Brain pericyte (primary cell): ENCODE measurements at places on chromosomes 2 and 18.
A peak's percentile ranks its signal among the peaks of the same experiment; 100 is the strongest.

- no peak for DNase-seq
Measured at GRCh38 chr2:36570416-36570815, 27.6 kb downstream of the FEZ2 start.

GRCh38 chr2:189927823-189928222 is 134.7 kb downstream of the MSTN start:
- no peak for DNase-seq

- no peak for DNase-seq
Measured at GRCh38 chr2:136116151-136116812, 1.7 kb downstream of the CXCR4 start.

- peak; percentile 71 for DNase-seq
Measured at GRCh38 chr2:128309280-128310093, 9.2 kb downstream of the HS6ST1 start.

- DNase-seq = no peak
Measured at GRCh38 chr2:45833968-45834344, 182.5 kb downstream of the PRKCE start.

- DNase-seq = no peak
Measured at GRCh38 chr2:38499548-38500282, 103.0 kb downstream of the HNRNPLL start.

GRCh38 chr18:35511833-35512232 is 14.1 kb upstream of the INO80C start:
- DNase-seq = no peak

DNA sequence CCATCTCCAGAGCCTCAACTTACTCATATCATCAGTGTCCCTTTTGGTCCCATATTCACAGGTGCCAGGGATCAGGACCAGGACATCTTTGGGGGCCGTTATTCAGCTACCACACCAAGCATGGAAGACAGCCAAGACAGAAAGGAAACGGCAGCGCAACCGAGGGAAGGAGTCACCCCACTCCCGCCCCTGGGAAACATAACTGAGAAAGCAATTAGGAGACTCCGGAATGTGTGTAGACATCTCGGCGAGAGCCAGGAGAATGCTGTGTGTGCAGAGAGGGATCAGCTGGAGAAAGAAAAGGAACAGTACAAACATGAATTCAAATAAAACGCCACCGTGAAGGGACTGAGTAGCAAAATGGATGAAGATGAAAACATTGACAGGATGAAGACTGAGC is 13.4 kb upstream of the BOK start:
- no peak for DNase-seq

DNA sequence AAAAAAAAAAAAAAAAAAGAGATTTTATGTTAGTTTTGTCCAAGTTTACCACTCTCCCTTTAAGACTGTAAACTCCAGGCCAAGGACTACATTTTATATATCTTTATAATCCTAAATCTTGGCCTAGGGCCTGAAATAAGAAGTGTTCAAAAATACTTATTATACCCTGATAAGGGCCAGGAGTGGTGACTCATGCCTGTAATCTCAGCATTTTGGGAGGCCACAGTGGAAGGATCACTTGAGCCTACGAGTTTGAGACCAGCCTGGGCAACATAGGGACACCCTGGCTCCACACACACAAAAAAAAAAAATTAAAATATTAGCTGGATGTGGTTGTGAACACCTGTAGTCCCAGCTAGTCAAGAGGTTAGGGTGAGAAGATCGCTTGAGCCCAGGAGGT is 12.7 kb downstream of the TRIP12 start:
- DNase-seq = no peak

GRCh38 chr2:225011585-225011984 is 30.7 kb downstream of the DOCK10 start:
- DNase-seq = no peak

DNA sequence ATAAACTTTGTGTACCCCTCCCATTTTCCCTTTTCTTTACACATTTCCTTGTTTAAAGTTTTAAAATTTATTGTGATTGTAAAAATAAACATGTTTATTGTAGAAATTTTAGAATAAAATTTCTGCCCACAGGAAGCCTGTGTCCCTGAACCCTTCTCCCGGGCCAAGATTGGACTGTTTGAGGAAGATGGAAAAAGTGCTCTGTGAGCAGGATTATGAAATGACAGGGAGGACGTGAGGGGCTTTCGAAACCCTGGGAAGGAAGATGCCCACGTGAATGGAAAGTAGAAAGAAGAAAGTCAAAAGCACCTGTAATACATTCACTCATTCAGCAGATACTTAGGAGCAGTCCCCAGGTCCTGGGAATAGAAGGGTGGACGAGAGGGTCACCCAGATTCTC is 25.4 kb upstream of the ATOH8 start:
- DNase-seq = no peak

- no peak for DNase-seq
Measured at GRCh38 chr2:110869472-110870446, 137.4 kb downstream of the ACOXL start.

GRCh38 chr2:231228223-231228622 is 29.8 kb downstream of the ARMC9 start:
- no peak for DNase-seq

DNA sequence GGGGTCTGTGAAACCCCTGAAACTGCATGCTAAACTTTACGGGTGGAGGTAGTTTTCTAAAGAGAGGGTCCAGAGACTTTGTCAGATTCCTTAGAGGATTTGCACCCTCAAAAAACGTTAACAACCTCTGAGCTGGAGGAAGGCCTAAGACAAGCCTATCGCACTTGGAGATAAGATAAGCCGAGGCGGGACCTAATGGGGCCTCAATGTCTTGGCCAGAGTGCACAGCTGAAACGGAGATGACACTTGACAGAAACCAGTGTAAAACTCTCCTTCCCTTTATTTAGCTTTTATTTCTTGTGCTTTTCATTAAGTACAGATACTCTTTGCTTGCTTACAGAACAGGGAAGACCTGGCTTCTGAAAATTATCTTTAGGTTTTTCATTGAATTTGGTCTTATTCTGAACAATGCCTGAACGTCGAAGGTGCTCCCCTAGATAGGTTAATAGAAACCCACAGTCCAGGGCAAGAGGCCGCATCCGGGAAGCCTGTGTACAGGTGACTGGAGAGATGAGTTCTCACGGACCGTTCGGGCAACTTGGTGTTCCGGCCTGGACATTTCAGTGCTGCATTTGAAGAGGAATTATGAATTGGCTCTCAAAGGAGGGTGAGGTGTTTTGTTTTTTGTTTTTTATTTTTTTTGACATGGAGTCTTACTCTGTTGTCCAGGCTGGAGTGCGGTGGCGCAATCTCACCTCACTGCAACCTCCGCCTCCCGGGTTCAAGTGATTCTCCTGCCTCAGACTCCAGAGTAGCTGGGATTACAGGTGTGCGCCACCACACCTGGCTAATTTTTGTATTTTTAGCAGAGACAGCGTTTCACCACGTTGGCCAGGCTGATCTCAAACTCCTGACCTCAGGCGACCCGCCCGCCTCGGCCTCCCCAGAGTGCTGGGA is 49.7 kb downstream of the SH3BP4 start:
- DNase-seq = no peak

- DNase-seq = no peak
Measured at GRCh38 chr2:10030311-10030736, 13.0 kb upstream of the KLF11 start.

GRCh38 chr2:202178346-202178958 is 59.9 kb downstream of the SUMO1 start:
- no peak for DNase-seq

DNA sequence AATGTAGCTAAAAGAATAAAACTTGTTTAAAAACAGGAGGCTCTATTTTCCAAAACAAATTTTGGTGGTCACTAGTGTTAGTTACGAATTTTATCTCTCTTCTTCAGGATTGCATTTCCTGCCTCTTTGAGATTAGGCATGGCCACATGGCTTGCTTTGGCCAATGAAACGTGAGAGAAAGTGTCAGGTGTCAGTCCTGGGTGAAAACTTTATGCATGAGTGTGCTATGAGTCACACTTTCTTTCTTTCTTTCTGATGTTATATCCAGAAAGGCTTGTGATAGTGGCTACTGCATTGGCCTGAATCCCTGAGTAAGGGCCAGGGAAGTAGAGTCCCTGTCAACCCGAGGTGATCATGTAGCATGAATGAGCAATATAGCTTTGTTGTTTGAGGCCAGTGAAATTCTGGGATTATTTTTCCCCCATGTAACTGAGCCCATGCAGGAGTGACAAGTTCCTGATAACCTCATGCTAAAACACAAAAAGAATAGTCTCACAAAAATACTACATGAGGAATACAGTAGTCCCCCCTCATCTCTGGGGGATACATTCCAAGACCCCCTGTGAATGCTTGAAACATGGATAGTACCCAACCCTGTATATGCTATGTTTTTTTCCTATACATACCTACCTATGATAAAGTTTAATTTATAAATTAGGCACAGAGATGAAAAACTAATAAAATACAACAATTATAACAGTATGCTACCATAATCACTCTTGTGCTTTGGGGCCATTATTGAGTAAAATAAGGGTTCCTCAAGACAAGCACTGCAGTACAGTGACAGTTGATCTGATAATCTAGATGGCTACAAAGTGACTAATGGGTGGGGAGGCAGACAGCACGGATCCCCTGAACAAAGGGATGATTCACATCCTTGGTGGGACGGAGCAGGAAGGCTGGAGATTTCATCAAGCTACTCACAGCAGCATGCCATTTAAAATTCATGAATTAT is 109.5 kb downstream of the CDC42EP3 start:
- DNase-seq = no peak

DNA sequence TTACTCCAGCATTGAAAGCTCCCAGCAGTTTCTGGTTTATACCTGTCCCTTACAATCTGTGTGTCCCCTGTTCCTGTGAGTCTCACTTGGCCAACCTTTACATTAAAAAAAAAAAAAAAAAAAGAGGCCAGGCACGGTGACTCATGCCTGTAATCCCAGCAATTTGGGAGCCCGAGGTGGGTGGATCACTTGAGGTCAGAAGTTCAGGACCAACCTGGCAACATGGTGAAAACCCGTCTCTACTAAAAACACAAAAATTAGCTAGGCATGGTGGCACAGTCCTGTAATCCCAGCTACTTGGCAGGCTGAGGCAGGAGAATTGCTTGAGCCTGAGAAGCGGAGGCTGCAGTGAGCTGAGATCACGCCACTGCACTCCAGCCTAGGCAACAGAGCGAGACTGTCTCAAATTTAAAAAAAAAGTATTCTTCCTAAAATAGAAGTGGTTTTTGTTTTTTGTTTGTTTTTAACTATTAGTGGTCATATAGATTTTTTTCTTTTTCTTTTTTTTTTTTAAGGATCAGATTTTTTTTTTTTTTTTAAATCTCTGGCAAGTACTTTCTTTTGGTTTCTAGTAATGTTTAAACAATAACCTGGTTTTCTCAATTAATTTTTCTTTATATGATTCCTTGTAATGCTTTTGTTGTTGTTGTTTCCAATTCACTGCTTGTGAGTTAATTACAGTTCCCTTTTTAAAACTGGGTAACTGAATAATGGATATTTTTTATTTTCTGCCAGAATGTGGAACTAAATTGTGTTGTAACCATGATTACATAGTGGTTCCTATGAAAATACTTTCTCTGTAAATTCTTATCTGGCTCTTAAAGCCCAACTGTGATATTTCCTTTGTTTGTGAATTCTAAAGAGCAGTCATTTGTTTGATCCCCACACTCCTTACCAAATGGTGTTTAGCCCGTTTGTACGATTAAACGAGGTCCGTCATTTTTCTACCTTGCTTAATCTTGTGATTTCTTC is 116.8 kb downstream of the CTAGE1 start:
- no peak for DNase-seq

DNA sequence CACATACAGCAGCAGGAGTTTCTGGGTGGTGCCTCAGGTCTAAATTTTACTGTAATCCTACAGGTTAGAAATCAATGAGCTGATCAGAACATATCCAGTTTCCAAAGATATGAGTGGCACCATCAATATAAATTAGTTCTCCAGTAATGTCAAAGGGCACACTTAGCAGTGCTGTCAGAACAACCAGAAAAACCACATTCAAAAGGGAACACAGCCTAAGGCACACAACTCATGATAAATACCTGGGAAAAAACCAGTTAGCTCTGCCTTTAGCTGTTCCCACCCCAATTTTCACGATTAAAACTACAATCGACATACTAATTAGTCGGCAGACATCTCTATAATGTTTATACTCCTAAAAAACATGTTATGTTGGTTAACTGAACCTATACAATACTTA is 31.5 kb downstream of the ATP8B1 start:
- no peak for DNase-seq

DNA sequence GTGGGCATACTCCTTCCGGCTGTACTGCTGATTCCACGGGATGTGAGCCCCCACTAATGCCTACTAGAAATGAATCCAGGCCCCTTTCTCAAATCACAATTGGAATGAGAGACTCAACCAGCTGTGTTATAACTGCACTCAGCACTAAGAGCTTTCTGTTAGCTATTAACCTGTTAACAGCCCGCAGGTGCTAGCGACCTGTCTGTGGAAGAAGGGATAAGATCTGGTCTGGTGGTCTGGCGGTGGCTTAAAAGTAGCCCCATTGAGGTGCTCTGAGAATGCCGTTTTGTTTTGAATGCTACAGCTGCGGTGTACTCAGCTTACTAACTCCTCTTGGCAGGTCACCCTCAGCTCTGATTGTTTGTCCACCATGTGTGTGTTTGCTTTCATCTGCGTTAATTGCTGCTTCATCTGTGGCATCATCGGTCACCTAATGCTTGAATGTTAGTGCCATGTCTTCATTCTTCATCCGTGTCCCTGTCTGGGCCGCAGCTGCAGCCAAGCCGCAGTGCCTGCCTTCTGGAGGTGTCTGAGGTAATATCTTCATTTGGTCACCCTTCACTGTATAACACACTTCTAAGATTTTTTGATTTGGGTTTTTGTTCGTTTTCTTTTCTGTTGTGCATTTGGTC is 16.3 kb downstream of the RAB12 start:
- DNase-seq = no peak

GRCh38 chr2:231339316-231339715 is 56.2 kb upstream of the B3GNT7 start:
- no peak for DNase-seq

GRCh38 chr2:109545828-109546713 is 67.7 kb downstream of the SEPTIN10 start:
- peak; percentile 18 for DNase-seq

- no peak for DNase-seq
Measured at GRCh38 chr2:168255866-168256265, 8.5 kb upstream of the STK39 start.

- no peak for DNase-seq
Measured at GRCh38 chr2:218876562-218877219, 4.0 kb upstream of the WNT10A start.

DNA sequence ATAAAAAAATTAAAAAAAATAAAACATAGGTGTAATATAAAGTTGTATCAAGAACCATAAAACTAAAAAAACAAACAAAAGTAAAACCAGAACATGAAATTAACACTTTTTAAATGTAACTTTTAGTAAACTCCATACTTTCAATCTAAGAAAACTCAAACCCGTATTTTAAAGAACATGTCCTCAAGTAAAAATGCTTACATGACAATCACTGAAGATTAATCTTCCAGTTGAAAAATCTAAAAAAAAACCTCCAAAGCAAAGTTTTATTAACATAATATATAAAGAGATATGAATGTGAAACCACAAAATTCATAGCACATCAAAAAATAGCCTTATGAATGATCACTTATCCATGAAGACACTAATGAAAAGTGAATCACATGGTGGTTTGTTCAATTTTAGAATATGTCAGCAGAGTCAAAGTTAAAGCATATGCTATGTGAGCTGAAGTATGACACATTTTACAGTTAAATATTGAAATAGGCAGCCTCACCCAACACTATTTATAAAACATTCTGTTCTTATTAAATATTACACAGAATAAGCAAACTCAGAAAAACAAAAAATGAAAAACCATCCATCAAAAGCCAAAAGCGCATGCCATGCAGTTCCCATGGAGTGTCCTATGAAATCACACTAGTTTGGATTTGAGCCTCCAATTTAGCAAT is 23.1 kb upstream of the CHAC2 start:
- DNase-seq = no peak
